ENCODE measurements at places on chromosomes 2 and 18.

DNA sequence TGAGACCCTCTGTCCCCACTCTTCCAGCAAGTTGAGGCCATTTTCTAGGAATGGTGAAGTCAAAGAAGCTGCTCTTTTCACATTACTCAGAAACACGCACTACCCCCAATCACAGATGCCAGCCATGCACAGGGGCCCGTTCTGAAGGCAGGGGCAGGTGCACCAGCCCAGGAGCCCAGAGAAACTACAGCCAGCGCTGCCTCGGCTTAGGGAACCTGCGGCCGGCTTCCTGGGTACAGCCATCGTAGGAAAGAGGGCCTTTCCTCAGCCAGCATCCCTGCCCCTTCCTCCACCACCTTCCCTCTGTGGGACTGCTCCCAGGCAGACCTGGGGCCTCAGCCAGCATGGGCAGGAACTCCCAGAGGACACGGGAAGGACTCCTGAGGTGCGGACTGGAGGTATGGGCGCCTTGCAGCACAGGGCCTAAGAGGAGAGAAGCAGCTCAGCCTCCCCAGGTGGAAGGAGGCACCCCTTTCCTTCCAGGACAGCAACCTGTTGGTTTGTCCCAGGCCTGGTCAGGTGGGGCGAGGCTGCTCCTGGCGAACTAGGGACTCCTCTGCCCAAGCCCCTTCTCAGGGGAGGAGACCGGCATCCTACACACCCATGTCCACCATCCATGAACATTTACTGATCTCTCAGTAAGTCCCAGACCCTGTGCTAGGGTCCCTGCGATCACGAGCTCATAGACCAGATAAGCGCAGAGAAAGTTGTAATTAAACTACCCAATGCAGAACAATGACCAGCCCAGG lies 99.0 kb upstream of the ID2 start:
- no peak for ATAC-seq

GRCh38 chr18:75159646-75160356 lies 49.1 kb downstream of the PTGR3 start:
- ATAC-seq, result no peak

- ATAC-seq, result no peak
Observed at GRCh38 chr2:233638836-233639235, 2.6 kb downstream of the UGT1A10 start.

GRCh38 chr2:181138816-181139215 lies 158.4 kb downstream of the UBE2E3 start:
- ATAC-seq, result no peak

- ATAC-seq, result no peak
Observed at GRCh38 chr18:1914489-1914888, 656.8 kb downstream of the METTL4 start.

DNA sequence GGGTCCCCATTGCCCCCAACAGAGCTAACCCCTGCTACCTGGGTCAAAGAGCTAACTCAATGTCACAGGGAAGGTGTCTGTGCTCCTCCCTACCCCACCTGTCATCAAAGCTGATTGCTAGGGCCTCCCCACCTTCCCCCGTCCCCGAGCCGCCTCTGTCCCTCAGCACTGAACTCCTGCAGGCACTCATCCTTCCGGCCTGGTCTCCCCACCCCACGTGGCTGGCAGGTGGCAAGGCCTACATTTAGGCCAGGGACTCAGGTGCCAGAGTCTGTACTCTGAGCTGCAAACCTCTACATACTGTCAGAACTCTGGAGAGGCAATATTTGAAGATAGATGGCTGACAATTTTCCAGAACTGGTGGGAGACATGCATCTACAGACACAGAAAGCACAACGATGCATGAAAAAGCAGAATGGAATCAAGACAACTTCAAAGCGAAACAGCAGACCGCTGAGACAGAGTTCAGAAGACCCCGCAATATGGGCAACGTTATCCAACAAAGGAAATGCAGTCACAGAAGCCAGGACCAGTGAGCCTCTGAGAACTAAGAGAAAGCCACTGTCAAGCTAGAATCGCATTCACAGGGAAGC lies 195.8 kb downstream of the HDAC4 start:
- no peak for ATAC-seq

DNA sequence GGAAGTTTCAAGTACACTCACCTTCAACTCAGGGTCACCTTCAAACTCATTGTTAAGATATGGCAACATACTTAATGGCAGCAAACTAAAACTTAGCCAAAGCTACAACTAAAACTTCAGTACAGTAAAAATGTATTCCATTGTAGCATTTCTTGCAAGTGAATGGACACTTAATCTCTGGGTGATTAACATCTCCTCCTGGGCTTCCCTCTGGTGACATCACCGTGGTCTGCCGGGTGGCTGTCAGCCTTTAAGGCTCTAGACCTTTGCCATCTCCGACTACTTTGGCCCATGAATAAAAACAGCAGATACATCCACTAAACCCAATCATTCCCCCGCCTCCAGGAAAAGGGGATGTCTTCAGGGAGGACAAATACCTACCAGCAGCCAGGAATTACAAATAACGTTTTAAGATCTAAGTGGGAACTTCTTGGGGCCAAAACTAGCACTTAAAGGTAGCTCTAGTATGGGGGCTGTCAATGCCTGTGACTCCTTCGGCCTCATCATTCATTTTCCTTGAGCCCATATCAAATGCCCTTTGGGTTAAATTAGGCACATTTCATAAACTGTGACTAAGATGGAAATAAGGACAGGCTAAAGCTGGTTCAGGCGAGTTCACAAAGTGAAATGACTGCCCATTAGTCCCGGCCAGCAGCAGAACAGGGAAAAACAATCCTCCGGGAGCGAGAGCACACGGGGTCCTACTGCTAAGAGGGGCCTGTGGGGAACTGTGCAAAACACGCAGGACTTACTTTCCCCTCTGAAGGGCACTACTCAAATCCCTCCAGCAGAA lies 1.1 kb downstream of the TFCP2L1 start:
- ATAC-seq, result no peak

- ATAC-seq, result no peak
Observed at GRCh38 chr2:120958623-120959366, 223.1 kb downstream of the GLI2 start.

DNA sequence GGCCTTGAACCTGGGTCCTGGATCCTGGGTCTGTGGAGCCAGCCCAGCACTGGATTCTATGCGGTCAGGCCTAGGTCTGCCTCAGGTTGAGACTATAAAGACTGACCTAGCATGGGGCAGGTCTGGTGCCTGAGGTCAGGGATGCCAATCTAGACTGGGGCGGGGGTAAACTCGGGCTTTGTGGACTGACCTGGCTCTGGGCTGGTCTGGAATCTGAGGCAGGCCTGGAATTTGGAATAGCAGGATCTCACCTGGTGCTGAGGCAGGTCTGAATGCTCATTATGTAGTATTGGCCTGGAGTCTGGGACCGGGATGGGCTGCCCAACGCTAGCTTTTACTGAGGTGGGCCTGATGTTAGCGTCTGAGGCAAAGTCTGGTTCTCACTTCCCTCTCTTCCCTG lies 256.0 kb downstream of the KIAA1328 start:
- ATAC-seq, result no peak

GRCh38 chr2:43024515-43025011 lies 201.8 kb downstream of the ZFP36L2 start:
- ATAC-seq, result no peak

DNA sequence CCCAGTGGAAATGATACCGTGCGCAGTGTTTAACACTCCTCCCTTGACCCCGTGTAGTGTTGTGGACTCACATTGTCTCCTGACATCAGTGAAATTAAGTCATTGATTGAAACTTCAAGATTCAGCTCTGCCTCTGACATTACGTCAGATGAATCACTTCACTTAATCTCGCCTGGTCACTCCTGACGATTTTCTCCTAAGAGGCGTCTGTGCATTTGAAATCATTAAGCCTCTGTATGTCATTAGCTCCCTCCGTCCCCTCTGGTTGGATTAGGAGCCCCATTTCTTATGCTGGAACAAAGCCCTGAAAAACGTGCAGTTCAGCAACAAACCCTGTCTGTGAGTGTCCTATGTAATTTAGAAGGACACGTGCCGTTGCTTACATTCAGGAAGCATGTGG lies 36.7 kb upstream of the CNGA3 start:
- ATAC-seq, result no peak

- no peak for ATAC-seq
Observed at GRCh38 chr18:902229-902628, 2.4 kb upstream of the ADCYAP1 start.

- ATAC-seq, result peak; percentile 10
Observed at GRCh38 chr2:218895759-218896500, 15.3 kb downstream of the WNT10A start.

GRCh38 chr18:36130039-36130831 lies 536 bp downstream of the ELP2 start:
- ATAC-seq, result peak; percentile 3

DNA sequence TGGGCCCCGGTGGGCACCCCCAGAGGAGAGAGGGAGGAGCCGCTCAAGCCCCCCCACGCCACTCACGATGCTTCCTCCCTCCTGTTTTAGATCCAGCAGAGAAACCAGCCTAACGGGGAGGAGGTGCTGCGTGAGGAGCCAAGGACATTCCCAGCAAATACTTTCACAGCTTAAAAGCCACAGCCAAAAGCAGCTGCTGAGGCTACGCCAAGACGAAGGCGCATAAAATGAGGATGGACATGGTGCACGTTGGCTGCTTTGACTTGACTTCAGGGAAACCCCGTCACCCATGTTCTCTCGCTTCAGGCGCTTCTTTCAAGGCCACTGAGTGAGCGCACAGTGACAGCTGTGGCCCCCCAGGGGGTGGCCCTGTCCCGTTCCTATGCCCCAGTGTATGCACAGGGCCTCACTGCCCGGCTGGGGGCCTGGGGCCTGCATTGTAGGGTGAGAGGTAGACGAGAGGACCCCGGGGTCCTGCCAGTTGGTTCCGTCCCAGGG lies 72.1 kb upstream of the PXDN start:
- ATAC-seq, result no peak

- ATAC-seq, result no peak
Observed at GRCh38 chr2:220281771-220282170, 654.3 kb downstream of the SLC4A3 start.

DNA sequence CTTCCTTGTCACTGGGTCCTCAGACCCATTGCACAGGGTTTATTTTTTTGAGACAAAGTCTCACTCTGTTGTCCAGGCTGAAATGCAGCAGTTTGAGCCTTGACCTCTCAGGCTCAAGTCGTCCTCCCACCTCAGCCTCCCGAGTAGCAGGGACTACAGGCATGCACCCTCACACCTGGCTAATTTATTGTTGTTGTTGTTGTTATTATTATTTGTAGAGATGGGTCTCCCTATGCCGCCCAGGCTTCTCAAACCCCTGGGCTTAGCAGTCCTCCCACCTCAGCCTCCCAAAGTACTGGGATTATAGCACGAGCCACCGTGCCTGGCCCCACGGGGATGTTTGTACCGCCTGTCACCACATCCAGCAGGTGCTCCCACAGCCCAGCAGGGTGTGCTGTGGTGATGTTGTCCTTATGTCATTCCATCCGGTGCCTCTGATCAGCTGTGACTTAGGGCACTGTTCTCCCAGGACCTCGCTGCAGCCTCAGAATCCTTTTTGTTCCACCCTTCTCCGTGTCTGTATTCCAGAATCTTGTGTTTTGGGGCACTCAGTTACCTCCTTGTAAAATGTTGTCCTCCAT lies 182.3 kb downstream of the INO80D start:
- no peak for ATAC-seq

DNA sequence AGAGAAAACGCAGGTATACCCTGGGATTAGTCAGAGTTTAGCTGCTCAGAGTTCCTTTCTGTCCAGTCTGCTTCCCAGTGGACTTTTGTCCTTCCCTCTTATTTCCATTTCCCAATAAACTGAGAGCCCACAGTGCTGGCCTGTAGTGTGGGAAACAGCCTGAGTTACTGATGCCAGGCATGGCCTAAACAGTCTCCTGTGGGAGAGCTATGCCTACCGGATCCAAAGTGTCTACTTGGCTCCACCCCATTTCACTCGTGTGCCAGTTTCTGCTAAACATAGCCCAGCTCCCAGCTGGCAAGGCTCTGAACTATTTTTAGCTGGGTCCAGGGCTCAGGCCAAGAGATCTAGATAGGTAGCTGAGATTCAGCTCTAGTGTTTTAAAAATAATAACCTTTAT lies 15.6 kb upstream of the PPP1CB start:
- no peak for ATAC-seq

GRCh38 chr2:65957454-65957853 lies 477.5 kb upstream of the MEIS1 start:
- no peak for ATAC-seq

GRCh38 chr2:21822505-21822904 lies 698.7 kb downstream of the TDRD15 start:
- no peak for ATAC-seq

DNA sequence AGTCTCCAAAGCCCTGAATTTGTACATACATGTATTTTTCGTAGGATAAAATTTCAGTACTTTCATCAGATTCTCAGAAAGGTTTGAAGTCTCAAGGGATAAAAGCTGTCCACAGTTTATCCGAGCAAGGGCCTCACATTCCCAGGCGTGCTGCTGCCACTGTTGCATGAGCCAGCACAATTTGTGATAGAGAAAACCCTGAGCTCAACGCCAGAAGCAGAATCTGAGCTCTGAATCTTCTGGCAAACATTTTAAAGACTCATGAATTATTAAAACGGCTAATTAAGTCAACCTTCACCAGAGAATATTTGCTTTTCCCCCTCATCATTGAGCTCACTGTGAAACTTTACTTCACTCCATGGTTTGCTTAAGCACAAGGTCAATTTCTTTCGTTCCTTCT lies 38.5 kb upstream of the STPG4 start:
- ATAC-seq, result no peak

- ATAC-seq, result no peak
Observed at GRCh38 chr2:165911981-165912380, 41.6 kb downstream of the TTC21B start.

GRCh38 chr2:54574107-54574859 lies 118.2 kb downstream of the SPTBN1 start:
- ATAC-seq, result peak; percentile 55

GRCh38 chr2:25233916-25234605 lies 65.7 kb upstream of the POMC start:
- no peak for ATAC-seq

DNA sequence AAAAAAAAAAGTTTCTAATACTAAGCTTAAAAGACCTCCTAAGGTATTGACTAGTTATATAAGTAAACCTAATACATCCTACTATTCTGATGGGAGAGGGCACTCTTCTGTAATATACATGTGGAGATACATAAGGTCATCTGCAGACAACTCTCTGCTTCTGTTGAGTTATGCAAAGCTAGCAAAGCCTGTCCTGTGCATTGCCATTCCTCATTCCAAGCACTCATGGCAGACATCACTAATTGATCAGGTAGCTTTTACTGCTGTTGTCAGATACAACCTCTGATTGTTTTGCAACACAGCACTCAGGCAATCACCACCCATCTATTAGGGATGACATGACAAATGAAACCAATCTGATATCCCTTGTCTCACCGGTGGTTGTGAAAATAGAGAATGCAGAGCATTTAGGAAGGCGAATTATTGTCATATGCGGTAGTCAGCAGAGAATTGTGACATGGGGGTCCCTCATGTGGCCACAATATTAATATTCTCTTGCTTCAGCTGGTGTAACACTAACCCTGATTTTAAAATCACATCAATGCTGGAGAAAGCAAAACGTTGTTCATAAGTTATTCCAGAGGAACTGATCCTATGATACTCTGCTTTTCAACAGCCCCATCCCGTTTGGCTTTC lies 416.5 kb upstream of the GYPC start:
- no peak for ATAC-seq
